Right renal pelvis (tissue), 4 donors: ENCODE measurements at places on chromosomes 3 and 15. TPM values are rescaled to one million over a fixed set of nuclear protein-coding genes. Genes with fewer than 3 reads are reported as not detected.

DNA sequence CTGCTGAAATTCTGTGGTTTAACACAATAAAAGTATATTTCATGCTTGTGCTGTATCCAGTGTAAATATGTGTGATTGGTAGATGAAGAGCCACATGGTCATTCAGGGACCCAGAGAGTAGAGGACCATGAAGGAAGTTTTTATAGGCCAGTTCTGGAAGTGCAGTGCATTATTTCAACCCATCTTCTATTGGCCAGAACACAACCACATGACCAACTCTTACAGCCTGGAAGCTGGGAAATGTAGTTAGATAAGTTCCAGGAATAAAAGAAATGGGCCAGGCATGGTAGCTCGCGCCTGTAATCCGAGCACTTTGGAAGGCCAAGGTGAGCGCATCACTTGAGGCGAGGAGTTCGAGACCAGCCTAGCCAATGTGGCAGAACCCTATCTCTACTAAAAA, 21.4 kb upstream of the PRTG start:
- DNase-seq: no peak

Gene ANKRD34C
- 0.15 TPM for polyA plus RNA-seq

GRCh38 chr3:156604642-156605144, 49.8 kb upstream of the SSR3 start:
- DNase-seq: no peak

Gene GP9
- polyA plus RNA-seq: 1.2 TPM

GRCh38 chr15:40873694-40874561, at the start of gene RHOV:
RHOV (minus strand) TSS chr15:40874234; CDS start chr15:40874139, 95 bp downstream.
- DNase-seq: no peak

- DNase-seq: no peak
These were observed 55.5 kb upstream of the AGTR1 start for GRCh38 chr3:148642214-148642613.

DNA sequence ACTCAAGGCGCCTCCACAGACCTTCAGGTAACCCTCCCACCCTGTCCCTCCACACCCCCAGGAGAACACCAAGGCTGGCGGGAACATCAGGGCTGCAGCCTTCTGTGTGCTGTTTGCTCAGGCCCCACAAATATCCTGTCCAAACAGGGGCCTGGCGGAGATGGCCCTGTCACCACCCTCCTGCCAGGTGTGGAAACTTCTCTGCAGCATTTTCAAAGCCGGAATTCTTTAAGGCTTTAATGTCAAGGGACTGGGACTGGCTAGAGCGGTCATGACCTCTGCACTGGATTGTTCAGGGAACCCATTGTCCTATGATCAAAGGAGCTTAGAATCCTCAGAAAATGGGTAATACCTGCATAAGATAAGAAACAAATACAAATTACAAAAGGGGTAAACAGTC, 46.6 kb downstream of the FBLN2 start:
- DNase-seq: no peak

Gene ZDHHC23
- polyA plus RNA-seq: 10.7 TPM

GRCh38 chr3:70982700-70983140, 600.8 kb downstream of the FOXP1 start:
- DNase-seq: no peak

- no peak for DNase-seq
These were observed 985.7 kb downstream of the NSUN3 start for GRCh38 chr3:95048564-95048963.
